ENCODE measurements at places on chromosomes 7 and 10. TPM values are rescaled to one million over a fixed set of nuclear protein-coding genes. Genes with fewer than 3 reads are reported as not detected.

JAKMIP3 gene
- polyA plus RNA-seq: 3.1 TPM

GBX1 gene
- polyA plus RNA-seq: not detected

PRR15 gene
- 1.9 TPM for polyA plus RNA-seq

CFAP69 gene
- polyA plus RNA-seq: 1.6 TPM

PON1 gene
- 1.8 TPM for polyA plus RNA-seq

LSM8 gene
- 142 TPM for polyA plus RNA-seq

FAM24A gene
- polyA plus RNA-seq: not detected

SPDYE8 gene
- not detected for polyA plus RNA-seq

FAM25G gene
- 1.1 TPM for polyA plus RNA-seq

FEZF1 gene
- polyA plus RNA-seq: not detected

Data from A549 (cell line).